ENCODE measurements at places on chromosomes 11 and 22.
A peak's percentile ranks its signal among the peaks of the same experiment; 100 is the strongest.

GRCh38 chr11:83157594-83158356 is 844 bp downstream of the PCF11 start:
- no peak for DNase-seq

GRCh38 chr11:125435461-125436238 is 60.4 kb downstream of the FEZ1 start:
- DNase-seq, result no peak

DNA sequence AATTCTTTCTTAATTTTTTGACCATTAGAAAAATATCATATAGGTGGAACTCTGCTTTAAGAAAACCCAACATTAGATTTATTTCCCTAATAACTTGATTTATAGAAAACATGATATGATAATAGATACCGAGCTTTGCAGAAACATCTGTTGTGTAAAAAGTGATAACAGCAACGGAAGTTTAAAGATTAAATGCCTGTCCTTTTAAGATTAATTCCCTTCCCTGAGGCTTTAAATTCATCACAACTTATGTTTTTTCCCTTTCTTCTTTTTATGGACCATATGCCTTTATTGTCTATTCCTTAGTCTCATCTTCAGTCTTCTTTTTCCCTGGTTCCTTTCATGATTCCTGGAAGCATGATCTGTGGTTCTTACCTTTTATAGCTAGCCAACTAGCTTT is 1.9 kb downstream of the USP47 start:
- DNase-seq, result no peak

DNA sequence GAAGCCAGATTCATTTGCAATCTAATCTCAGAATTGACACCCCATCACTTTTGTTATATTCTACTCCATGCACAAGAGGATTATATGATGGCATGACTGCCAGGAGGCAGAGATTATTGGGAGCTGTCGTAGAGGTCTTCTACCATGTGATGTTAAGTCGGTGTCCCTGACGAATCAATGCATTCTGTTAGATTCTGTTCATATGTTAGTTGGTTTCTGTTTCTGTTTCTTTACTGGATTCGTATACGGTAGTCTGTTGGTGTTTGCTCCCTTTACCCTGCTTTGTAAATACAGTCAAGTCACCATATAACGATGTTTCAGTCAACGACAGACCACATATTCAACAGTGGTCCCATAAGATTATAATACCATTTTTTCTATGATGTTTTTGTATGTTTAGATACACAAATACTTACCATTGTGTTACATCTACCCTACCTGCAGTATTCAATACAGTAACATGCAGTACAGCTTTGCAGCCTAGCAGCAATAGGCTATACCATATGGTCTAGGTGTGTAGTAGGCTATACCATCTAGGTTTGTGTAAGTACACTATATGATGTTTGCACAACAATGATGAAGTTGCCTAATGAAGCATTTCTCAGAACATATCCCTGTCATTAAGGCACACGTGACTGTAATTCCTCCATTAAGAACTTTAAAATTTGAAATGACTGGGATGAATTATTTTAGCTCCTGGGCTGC is 22.8 kb upstream of the RASSF10 start:
- DNase-seq, result no peak

DNA sequence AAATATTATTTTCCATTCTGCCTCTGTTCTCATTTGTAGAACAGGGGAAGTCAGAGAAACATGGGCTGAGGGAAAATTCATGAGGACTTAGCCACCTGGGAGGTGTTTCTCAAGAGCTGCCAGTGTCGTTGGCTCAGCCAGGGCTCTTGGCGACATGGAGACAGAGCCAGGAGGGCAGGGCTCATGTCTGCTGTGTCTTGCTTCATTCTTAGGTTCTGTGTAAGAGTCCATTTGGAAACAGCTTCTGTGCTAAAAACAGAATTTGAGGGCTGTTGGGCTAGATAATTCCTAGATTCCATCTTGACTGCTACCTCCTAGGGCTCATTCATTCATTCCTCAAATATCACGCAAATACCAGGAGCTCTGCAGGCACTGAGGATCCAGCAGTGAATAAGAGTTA is 15.1 kb upstream of the MRGPRX2 start:
- DNase-seq, result no peak

GRCh38 chr22:39360674-39361413 is 11.1 kb downstream of the SYNGR1 start:
- DNase-seq, result no peak

GRCh38 chr22:36773935-36774334 is 2.0 kb downstream of the IFT27 start:
- no peak for DNase-seq

DNA sequence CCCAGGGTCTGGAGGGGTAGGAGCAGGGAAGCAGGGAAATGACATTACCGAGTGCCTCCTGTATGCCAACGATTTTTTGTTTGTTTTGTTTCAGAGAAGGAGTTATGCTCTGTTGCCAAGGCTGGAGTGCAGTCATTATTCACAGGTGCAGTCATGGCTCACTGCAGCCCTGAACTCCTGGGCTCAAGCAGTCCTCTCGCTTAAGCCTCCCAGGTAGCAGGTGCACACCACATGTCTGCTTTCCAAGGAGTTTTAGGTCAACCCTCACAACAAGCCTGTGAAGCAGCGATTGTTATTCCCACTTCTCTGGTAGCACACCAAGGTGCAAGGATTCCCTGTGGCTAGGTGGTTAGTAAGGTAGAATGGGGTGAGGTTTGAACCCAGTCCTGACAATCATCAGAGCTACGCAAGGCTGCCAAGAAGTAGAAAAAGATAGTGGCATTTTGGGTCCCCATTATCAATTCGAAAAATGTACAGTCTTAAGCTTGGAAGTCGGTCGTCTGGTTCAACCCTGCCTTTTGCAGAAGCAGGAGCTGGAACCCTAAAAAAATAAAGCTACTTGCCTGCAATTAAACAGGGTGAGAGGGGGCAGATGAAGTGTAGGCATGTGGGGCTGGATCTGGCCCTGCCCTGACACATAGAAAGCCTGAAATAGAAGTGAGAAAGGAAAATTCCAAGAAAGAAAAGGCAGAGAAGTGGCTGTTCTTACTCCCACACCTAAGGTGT is 9.1 kb downstream of the UCP3 start:
- DNase-seq, result no peak

- no peak for DNase-seq
Observed at GRCh38 chr11:118214210-118214914, 10.4 kb downstream of the JAML start.

DNA sequence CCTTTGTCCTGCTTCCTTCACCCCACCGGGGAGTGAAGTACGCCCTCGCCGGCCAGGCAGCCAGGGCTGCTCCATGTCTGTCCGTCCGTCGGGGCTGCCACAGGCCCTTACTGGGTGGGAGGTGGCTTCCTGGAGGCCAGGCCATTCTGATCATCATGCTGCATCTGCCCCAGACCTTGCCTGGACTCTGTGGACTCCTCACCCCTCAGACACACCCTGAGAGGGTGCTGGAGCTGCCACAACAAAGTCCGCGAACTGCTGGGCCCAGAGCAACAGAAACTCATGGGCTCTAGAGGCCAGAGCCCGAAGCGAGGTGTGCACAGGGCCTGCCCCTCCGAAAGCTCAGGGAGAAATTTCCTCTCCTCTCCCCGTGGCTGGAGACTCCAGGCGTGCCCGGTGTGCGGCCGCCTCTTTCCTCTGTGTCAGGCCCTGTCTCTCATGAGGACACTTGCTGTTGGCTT is 124.2 kb downstream of the KCNQ1OT1 start:
- no peak for DNase-seq

DNA sequence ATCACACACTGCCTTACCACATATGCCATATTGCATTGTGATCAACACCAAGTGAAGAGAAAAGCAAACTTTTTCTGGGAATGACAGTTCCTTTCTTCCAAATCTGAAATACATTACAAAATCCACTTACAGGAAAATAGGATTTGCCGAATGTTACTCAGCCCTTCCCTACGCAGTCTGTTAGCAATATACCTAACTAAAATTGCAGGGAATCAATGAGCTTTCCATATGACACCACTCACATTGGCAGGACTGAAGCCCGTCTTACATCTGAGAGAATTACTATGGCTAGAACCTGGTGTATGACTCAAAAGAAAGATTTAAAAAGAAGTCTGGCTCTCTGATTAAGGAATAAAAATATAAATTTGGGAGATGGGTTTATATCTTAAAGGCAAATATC is 136.0 kb downstream of the LRRC4C start:
- no peak for DNase-seq

DNA sequence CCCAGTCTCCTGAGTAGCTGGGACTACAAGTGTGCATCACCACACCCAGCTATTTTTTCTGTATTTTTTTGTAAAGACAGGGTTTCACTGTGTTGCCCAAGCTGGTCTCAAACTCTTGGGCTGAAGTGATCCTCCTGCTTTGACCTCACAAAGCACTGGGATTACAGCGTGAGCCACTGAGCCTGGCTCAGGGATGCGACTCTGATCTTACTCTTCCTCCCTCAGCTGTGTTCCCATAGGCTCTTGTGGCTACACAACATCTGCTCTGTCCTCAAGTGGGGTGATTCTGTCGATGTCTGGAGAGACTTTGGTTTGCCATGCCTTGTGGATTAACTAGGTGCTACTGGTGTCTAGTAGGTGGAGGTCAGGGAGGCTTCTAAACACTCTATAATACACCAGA is 127.0 kb upstream of the SERPIND1 start:
- DNase-seq, result no peak

DNA sequence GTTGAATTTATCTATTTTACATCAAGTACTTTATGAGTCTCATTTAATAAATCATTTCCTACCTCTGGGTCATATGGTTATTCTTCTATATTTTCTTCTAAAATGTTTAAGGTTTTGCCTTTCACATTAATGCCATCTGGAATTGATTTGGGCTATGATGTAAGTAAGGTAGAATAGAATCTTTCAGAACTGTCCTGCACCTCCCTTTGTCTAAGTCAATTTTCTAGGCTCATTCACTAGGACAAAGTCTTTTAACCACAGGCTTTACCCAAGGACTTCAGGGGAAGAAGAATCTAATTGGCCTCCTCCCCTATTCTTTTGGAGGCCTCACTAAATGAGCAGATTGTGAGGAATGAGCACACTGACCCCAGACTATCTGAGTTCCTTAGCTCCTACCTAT is 146.0 kb downstream of the BBOX1 start:
- no peak for DNase-seq

DNA sequence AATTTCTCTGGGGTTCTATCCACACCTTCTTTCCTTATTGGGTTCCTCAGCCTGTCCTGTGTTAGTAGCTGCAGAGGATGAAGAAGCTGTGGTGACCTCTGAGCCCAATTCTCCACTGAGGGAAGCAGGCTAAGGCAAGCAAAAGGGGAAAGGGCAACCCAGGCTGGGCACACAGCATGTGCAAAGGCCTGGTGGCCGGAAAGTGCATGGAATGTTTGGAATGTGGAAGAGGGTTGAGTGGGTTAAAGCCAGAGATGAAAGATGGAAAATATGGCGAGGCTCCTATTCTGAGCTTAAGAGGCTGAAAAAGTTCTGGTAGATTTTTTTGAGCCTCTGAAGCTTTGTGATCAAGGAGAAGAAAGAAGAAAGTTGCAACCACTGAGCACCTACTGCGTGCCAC is 247.1 kb downstream of the MIAT start:
- DNase-seq, result no peak

DNA sequence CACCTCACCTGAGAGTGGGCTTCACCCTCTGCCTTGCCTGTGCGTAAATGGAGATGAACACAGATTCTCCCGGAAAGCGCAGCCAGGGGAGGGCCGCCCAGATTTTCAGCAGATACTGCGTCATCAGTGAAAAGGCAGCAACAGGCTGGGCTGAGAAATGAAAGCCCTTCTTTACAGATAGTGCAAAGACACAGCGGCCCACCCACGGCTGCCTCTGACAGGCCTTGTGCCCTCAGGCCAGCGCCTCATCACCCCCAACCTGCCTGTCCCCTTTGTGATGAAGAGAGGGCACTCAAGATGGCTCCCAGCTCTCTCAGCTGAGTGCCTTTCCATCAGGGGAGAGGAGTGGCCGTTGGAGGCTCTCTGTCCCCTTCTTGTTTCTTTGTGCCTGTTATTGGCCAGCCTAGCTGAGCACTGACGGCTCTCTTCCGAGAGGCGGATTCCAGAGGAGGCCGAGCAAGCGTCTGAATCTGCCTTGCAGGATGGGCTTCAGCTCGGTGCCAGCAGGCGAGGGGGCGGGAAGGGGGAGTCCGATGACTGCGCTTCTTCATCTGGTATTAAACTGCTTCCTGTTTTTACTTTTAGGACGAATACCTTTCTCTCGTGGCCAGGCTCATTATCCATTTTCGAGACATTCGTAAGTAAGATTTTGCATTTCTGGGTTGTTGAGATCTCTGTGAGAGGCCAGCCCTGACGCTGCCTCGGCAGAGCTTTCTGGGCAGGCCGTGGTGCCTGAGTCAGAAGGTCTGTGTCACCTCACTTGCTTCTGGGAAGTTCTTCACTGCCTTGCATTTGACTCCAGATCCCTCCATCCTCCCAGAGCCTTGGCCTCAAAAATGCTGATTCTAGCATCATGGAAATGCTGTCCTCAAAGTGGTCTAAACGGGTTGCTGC is 43.7 kb downstream of the MED15 start:
- DNase-seq, result peak; percentile 12

DNA sequence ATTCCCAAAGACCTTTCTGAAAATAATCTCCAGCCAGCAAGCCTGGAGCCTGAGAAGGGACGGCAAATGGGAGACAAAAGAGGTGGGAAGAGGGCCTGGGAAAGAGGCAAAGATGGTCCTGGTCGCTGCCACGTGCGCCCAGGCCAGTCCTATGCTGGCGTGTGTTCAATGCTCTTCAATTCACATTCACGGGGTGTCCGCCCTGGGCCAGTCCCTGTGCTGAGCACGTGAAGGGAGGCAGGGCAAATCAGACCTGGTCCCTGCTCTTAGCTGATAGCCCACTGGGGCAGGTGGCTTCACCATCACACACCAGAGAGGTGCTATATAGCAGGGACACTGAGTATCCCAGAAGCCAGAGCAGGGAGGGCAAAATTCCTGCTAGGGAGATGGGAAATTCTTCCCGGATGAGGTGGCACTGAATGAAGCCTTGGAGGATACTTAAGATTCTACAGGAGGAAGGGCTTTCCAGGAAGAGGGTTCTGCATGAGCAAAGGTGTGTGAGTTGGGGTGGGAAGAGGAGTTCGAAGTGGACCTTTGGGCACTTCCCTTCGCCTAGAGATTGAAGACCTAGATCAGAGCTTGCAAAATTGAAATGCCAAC is 148.2 kb downstream of the CHST1 start:
- no peak for DNase-seq

GRCh38 chr11:22340701-22341587 is 2.8 kb downstream of the SLC17A6 start:
- no peak for DNase-seq

- no peak for DNase-seq
Observed at GRCh38 chr11:441418-442274, at the start of gene ANO9. TSS of gene ANO9 (minus strand) at chr11:442011. CDS start at chr11:441926, 85 bp downstream.
